ENCODE measurements at places on chromosomes 7 and 10. TPM values are rescaled to one million over a fixed set of nuclear protein-coding genes. Genes with fewer than 3 reads are reported as not detected.

The ZNF736 gene
- 12.3 TPM for total RNA-seq

The PLPP4 gene
- total RNA-seq: 52.1 TPM

The CADPS2 gene
- 3.0 TPM for total RNA-seq

The OIT3 gene
- total RNA-seq: not detected

The SNCG gene
- not detected for total RNA-seq

The EGFR gene
- 0.33 TPM for total RNA-seq

The RELN gene
- total RNA-seq: not detected

The FAM25G gene
- total RNA-seq: not detected

The EPHB6 gene
- under 0.01 TPM for total RNA-seq

The PKD2L1 gene
- total RNA-seq: not detected

The TMEM236 gene
- total RNA-seq: 0.77 TPM

The FZD8 gene
- total RNA-seq: 2.9 TPM

The MRC1 gene
- total RNA-seq: 0.34 TPM

The LIPM gene
- not detected for total RNA-seq

The NODAL gene
- total RNA-seq: not detected

The FAM25C gene
- not detected for total RNA-seq

The SBDS gene
- 62.5 TPM for total RNA-seq

The GFRA1 gene
- total RNA-seq: 1.2 TPM

The CAMK2B gene
- total RNA-seq: not detected

The SLIT1 gene
- under 0.01 TPM for total RNA-seq

The FEZF1 gene
- total RNA-seq: not detected

The ADAM22 gene
- total RNA-seq: 3.3 TPM

The ANAPC16 gene
- total RNA-seq: 53.1 TPM

The ITIH2 gene
- total RNA-seq: not detected

Measured in melanocyte of skin (primary cell).